ENCODE measurements at places on chromosomes 4 and X.

DNA sequence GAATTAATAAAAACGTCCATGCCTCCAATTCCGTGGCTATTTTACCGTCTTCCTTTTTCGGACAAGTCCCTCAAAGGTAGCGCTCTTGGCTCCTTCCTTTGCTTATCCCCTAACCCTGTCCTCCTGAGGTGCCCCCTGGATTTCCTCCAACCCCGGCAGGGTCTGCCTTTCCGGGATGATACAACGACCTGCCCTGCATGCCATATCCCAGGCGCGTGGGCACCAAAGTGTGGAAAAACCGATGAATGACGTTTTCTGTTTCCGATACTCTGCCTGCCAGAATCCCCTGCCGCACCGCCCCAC, 706 bp upstream of the CSTF2 start:
- peak; percentile 14 for DNase-seq

- no peak for DNase-seq
Measured at GRCh38 chrX:17369309-17369708, 5.7 kb upstream of the NHS start.

GRCh38 chr4:82275431-82276331, 98.1 kb downstream of the HNRNPD start:
- DNase-seq = no peak

- DNase-seq = no peak
Measured at GRCh38 chrX:68830419-68831404, 1.9 kb downstream of the EFNB1 start.

GRCh38 chr4:2936773-2937145, 26.4 kb downstream of the NOP14 start:
- no peak for DNase-seq

GRCh38 chrX:150236327-150236726, 126.8 kb upstream of the MAMLD1 start:
- no peak for DNase-seq

DNA sequence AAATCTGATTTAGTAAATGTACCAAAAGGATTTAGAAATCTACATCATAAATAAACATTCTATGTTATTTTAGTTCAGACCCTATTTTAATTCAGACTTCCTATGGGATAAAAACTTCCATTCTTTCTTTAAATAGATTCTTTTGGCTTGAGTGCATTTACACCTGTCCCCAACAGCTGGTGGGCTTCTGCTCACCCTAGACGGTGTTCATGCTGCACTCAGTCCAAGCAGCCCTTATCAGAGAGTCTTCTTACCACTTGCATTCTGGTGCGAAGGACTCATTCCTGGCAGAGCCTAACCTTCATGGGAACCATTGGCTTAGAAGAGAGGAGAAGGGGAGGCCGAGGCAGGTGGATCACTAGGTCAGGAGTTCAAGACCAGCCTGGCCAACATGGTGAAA, 57.3 kb downstream of the NPNT start:
- no peak for DNase-seq

DNA sequence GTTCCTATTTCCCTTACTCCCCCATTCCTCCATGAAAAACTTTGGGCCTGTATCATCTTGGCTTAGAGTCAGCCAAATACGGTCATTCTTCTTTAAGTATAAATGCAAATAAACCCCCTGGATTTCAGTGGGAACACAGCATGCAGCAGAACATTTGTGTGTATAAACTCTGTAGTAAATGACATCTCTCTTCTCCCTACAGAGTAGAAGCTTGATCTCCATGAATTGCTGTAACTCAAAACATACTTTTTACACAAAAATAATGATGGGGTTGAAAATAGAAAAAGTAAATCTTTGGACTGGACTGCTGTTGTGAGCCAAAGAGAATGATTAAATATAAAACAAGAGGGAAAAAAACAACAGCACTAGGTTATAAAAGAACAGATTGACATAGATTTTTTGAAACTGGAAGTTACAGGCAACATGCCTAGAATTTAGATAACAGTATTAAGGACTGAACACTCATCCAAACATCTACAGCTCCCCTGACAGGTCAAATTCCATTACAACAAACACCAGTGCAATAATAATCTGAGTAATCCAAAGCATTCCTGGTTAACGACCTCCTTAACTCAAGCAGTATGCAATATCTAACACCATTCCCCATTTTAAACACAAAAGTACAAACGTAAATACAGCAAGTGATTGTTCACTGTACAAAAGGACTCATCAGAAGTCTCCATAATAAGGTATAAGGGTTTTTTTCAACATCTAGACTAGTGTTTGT, 30.7 kb downstream of the TSPAN5 start:
- no peak for DNase-seq

- DNase-seq = no peak
Measured at GRCh38 chr4:12965334-12965733, 518.8 kb downstream of the RAB28 start.

GRCh38 chr4:24780936-24781495, 14.4 kb upstream of the SOD3 start:
- DNase-seq = no peak

GRCh38 chr4:113435893-113436292, 325.6 kb downstream of the CAMK2D start:
- peak; percentile 30 for DNase-seq

DNA sequence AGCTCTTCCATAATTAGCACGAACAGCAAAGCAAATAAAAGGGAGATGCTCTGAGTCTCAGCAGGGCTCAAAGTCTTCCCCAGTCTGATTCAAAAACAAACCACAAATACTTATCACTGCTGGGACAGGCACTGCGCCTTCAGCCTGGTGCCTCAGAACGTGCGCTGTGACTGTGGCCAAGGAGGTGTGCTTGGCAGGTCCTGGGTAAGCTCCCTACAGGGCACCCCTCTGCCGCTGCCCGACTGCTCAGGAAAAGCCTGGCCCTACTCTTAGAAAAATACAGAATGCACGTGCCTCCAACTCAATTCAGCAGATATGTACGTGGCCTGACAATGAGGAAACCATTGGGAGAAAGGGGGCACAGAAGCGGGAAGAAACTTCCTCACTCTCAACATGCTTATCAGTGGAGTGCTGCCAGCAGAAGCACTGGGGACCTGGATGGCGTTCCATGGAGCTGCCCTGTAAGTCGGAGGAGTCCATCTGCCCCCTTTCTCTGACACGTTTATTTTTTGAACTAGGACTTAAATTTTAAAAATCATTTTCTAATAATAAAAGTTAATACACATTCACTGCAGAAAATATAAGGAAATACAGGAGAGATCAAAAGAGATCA, 86.8 kb downstream of the GATB start:
- no peak for DNase-seq

- DNase-seq = no peak
Measured at GRCh38 chr4:34250562-34250961, 1993.8 kb downstream of the ARAP2 start.

GRCh38 chrX:114162068-114162735, 421.7 kb upstream of the HTR2C start:
- DNase-seq = no peak

DNA sequence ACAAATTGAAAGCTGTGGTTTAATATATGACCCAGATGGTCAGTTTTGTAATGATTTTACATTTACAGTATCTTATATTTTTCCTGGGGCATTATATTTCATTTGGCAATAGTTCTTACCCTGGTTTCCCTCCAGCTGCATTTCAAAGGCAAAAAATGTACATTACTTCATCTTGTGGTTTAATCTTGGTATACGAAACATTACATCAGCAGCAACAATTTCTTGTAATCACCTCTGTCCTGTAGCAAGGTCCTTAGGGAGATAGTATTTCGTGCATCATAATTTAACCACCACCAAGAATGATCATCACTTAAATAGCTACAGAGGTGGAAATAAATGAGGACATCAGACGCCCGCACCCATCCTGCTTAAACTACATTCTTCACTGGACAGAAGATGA, 48.8 kb downstream of the HS6ST2 start:
- no peak for DNase-seq

- DNase-seq = no peak
Measured at GRCh38 chrX:130083656-130084382, 26.5 kb downstream of the ELF4 start.

DNA sequence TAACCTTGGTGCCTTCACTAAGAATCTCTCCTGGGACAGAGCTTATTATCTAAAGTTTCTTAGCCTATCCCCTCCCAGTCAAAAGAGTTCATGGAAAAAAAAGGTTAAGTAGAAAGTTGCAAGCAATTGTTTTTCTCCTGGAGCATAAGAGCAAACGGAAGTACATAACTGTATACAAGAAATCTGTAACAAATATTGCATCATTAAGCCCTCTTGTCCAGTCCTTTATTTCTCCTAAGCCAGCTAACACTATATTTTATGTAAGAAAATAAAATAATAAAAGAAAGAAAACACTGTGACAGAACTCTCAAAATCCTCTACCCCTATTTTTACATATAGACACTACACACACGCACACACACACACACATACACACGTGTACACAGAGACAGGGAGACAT, 255.3 kb downstream of the NAF1 start:
- DNase-seq = no peak

DNA sequence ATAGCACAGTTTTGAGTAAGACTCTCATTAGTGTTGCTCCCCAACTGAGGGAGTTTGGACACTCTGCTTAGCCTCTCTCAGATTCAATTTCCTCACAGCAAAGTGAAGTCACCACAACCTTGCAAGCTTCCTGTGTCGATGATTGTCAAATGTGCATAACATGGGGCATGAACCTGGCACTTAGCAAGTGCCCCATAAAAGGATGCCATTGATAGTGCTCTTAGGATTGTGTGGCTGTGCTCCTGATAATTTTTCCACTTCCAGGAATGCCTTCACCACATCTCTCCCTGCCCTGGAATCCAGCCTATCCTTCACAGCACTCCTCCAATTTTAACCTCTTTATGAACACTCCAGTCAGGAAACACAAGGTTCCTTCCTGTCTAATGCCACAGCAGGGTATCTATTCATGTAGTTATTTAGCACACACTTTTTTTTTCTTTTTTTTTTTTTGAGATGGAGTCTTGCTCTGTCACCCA, 309.4 kb downstream of the PPP3CA start:
- DNase-seq = no peak

GRCh38 chr4:65623506-65623905, 46.8 kb downstream of the EPHA5 start:
- no peak for DNase-seq

GRCh38 chr4:172776203-172776861, 392.3 kb upstream of the GALNT7 start:
- DNase-seq = no peak

GRCh38 chr4:141158219-141158618, 24.9 kb upstream of the RNF150 start:
- no peak for DNase-seq

DNA sequence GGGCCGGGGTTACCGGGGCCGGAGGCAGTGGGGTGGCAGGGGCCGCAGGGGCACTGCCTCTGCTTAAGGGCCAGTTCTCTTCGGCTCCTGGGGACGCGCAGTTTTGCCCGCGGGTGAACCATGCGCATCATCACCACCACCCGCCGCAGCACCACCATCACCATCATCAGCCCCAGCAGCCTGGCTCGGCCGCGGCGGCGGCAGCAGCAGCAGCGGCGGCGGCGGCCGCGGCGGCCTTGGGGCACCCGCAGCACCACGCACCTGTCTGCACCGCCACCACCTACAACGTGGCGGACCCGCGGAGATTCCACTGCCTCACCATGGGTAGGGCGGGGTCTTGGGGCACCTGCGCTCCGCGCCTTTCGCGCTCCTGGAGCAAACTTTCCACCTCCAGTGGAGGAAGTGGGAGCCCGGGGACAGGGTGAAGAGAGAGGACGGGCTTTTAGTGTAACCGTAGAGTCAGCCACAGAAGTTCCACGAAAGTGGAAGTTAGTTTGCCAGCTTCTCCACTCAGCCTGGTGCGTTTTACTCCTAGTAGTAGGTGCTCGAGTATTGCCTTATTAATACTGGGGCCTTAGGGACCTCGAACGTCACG, 729 bp downstream of the GSX2 start:
- no peak for DNase-seq

- no peak for DNase-seq
Measured at GRCh38 chr4:182507805-182508204, 264.6 kb downstream of the TENM3 start.

DNA sequence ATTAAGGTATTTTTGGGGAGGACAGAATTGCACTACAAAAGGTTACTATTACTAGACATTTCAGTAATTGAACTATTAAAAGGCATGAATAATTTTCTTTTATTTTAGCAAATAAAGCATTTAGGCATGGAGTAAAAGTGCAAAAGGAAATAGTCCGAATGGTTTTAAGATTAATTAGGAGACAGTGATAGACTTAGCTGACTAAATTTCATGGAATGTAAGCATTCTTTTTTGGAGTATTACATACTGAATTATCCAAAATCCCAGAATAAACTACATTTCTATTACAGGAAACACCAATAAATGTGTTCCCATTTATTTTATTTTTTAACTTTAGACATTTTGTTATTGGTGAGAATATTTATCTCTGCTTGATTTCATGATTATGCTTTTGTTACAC, 30.7 kb upstream of the MAP9 start:
- no peak for DNase-seq

DNA sequence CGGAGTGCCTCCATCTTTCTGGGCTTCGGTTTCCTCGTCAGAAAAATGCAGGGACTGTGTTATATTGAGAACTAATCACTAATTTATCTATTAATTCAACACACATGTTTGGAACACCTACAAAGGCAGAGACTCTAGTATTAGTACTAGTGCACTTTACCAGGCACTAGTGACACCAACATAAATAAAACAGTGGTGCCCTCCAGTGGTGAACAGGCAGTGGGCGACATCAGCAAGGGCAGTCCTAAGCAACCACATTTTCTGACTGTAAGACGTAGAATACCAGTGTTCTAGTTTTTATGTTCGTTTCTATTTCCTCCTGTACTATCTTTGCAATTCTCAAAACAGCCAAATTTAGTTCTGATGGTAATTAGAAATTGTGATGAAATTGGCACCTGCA, 69.1 kb upstream of the UCP1 start:
- no peak for DNase-seq

DNA sequence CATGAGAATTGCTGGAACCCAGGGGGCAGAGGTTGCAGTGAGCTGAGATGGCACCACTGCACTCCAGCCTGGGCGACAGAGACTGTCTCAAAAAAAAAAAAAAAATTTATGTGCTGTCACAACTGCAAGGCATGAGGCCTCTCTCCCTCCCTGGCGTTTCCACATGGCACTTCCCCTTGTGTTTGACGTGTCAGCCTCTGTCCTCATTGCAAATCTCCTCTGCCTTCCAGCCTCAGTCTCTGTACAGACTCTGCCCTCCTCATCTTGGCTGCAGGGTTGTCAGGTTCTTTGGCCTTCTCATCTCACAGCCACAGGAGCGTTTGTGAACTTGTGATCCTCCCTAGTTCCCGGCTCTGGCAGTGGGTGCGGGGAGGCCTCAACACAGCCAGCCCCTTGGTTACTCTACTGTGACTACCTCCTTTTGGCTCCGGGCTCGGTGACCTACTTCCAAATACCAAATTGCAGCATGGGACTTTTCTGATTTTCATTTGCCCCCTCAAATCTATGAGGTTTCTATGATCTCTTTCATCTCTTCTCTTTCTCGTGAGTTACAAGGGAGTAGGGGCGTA, 250.0 kb downstream of the CBR4 start:
- DNase-seq = no peak

- DNase-seq = no peak
Measured at GRCh38 chr4:185472103-185472542, 590 bp upstream of the CCDC110 start.

- no peak for DNase-seq
Measured at GRCh38 chrX:39012621-39013111, 211.4 kb downstream of the MID1IP1 start.

All from left ventricle myocardium superior (tissue), 1 donor.